ENCODE measurements at places on chromosomes 12 and 14. TPM values are rescaled to one million over a fixed set of nuclear protein-coding genes. Genes with fewer than 3 reads are reported as not detected.

DNA sequence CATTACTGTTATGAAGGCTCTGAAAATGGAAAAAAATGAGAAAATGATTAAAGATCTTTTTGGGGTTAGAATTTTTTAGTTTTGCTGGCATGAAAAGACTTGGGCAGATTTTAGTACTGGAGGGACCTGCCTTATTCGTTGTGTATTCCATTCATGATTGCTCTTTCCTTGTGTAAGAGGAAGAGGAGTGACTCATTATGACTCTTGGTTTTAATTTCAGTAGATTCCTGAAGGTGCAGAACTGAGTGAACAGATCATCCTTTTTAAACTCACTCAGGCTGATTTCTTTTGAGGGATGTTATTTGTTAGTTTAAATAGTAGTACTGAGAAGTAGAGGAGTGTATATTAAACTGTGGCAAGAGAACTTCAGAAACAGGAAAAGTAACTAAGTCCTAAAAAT, 41.6 kb downstream of the AKAP6 start:
- H3K4me3 ChIP-seq = no peak overlapping the region
- peak overlapping the region; percentile 57 for H3K27ac ChIP-seq
- H3K4me1 ChIP-seq = peaks cover 18% of the 10 kb centered on the region
- H3K36me3 ChIP-seq = no peaks in the 10 kb centered on the region
- peak; percentile 66 for DNase-seq

GRCh38 chr14:90857866-90858265, 41.6 kb upstream of the TTC7B start:
- H3K27ac ChIP-seq = no peak overlapping the region
- H3K4me3 ChIP-seq = no peak overlapping the region
- H3K36me3 ChIP-seq = no peaks in the 10 kb centered on the region
- DNase-seq = no peak
- H3K4me1 ChIP-seq = no peaks in the 10 kb centered on the region

The RAP1B gene
- total RNA-seq = 89.7 TPM

DNA sequence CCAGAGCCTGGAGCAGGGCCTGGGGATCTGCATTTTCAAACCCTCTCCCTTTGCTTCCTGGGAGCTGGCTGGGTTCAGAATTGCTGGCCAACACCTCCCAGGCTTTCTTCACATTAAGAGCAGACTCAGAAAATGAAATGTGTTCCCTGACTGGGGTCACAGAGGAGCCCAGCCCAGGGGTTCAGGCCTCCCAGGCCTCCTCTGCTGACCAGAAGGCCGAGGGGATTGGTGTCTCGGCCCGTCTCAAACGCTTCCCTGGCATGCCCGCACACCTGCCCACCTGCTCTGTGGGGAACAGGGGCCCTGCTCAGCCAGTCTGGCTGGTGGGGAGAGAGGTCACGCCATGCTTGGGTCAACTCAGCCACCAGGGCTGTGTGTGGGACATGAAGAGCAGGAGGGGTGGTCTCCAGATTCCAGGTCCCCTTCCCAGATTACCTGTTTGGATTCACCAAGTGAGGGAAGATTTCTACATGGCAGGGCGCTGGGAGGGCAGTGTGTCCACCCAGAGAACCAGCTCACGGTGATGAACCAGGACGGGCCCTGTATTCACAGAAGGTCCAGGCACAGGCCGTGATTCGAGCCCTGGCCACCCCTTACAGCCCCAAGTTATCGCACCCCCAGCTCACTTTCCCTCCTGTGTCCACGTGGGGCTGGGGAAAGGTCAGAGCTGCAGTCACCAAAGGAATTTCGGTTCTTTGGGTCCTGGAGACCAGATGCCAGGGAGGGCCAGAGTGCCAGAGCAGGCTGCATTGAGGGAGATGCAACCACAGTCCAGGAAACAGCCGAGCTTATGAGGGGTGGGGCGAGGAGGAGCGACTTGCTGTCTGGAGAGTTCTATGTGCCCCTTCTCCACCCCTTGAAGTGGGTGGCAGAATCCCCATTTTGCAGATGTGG, 55.2 kb upstream of the RIN3 start:
- DNase-seq = no peak
- no peak overlapping the region for H3K4me3 ChIP-seq
- H3K36me3 ChIP-seq = no peaks in the 10 kb centered on the region
- H3K27me3 ChIP-seq = no peaks in the 10 kb centered on the region
- H3K27ac ChIP-seq = no peak overlapping the region

DNA sequence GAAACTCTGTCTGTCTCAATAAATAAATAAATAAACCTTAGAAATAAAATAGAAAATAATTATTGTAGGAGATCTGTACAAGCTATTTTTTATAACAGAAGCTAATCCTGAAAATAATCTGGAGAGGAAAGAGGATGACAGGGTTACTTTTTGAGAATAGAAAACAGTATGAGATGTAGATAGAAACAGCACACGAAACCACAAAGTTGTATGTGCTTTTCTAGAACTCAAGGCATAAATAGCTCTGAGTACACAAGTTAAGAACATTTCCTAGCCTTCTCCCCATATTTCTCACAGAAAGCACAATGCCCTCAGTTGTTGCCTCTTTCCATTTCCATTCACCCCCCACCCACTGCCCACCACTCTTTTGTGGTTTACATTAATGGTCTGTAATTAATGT, 35.7 kb downstream of the SLC38A4 start:
- no peak for DNase-seq
- H3K36me3 ChIP-seq = no peaks in the 10 kb centered on the region
- H3K27ac ChIP-seq = no peak overlapping the region
- no peaks in the 10 kb centered on the region for H3K27me3 ChIP-seq
- H3K4me3 ChIP-seq = no peak overlapping the region
- H3K4me1 ChIP-seq = no peaks in the 10 kb centered on the region

The NAP1L1 gene
- 587 TPM for total RNA-seq

The PTHLH gene
- total RNA-seq = 1.9 TPM

DNA sequence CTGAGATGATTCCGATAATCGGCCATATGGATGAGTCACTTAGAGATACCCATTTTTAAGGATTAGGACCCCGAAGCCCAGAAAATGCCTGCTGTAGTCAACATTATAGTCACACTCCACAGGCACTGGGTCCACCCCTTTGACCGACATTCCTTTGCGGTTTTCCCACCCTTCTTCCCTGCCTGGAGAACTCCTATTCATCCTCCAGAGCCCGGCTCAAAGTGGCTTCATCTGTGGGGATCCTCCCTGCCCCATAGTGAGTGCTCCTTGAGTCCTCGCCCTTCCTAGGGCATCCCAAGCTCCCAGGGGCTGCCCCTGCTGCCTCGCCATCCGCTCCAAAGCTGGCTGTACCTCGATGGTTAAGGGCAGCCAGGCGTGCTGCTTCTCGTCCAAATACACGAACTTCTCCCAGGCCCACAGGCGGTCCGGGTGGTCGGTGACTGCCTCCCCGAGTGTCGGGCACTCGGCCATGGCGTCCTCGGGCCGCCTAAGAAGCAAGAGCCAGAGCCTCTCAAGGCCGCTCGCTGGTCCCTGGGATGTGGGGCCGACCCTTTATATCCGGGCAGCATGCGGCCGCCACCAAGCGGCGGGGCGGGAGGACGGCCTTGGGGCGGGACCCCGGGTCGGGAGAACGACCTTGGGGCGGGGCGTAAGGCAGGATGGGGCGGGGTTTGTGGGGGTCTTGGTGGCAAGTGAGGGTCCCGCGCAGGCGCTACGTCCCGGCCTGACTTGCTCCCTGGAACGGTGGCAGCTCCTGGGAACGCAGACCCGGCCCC, at the start of gene TCL1A:
TCL1A (minus strand) TSS at position 530 of the 776 bp plus-strand sequence; CDS start at position 471, 59 bp downstream.
- no peaks in the 10 kb centered on the region for H3K4me1 ChIP-seq
- no peak for DNase-seq
- peaks cover 37% of the 10 kb centered on the region for H3K27me3 ChIP-seq
- H3K4me3 ChIP-seq = no peak within 1 kb of the TSS
- H3K27ac ChIP-seq = no peak within 1 kb of the TSS

DNA sequence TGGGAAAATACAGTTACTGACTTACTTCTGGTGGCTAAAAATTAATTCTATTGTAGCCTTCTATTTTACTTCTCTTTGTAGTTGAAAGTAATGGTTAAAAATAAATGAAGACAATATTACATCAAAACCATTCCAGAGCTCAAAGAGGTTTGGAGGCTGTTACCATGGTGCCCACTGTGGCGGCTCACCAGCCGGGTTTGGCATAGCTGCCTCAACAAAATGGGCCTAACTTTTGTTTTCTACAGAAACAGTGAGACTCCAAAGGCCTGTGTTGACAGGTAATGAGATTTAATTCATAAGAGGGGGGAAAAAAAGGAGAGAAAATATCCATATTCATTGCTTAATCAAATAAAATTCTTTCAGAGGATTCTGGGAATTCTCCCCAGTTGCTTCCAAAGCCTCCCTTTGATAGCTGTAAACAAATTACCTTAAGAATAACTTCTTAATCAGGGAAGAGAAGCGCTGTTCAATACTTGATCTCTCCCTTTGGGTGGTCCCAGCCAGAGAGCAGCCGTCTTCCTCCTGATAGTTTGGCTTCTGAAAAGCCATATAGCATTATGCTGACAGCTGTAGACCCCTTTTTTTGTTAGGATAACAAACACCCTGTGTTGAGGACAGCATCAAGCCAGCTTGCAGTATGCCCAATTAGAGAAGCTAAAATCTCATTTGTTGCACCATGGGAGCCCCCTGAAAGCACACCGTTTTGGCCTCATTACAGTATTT, 266.8 kb downstream of the NEDD1 start:
- H3K4me3 ChIP-seq = no peak overlapping the region
- no peak for DNase-seq
- peaks cover 3% of the 10 kb centered on the region for H3K27me3 ChIP-seq
- no peaks in the 10 kb centered on the region for H3K4me1 ChIP-seq

DNA sequence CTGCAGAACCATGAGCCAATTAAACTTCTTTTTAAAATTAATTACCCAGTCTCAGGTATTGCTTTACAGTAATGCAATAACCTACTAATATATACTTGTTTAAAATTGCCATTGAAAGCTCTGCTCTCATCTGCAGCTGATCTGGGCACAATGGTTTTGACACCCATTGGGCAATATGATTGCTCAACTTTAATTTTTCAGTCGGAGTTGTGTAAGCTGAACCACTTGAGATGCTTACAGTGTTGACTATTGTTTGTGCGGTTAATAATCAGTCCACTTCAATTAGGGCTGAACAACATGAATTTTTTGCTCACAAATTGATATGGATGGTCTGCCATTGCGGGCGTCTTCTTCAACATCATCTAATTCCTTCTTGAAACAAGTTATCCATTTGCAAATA, 18.0 kb upstream of the OR4K5 start:
- no peak overlapping the region for H3K4me3 ChIP-seq
- DNase-seq = no peak
- no peaks in the 10 kb centered on the region for H3K4me1 ChIP-seq
- no peak overlapping the region for H3K27ac ChIP-seq
